ENCODE measurements at places on chromosomes 6 and 20.

GRCh38 chr6:34524499-34524898, 31.6 kb downstream of the SPDEF start:
- DNase-seq, result no peak

DNA sequence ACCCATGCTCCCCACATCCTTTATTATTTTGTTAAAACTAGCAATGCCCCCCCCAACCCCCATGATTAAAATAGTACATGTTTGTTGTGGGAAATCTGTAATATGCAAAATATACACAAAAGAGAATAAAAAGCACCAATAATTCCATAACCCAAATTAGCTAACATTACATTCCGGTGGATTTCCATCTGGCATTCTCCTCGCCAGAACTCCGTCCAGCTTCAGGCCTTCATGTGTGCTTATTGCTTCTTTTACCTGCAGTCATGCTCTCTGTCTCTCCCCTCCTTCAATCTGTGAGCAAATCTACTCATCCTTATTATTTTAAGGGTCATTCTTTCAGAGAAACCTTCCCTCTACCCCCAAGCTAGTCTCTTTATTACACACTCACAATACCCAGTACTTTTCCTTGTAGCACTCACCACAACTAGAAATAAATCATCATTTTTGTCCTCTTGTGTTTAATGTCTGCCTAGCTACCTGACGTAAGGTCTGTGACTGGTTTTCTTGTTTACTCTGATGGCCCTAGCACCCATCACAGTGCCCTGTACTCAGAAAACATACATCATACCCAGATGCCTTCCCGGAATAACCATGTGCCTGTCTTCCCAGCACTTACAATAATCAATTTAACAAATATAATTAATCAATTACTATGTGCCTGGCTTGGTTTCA, 25.6 kb upstream of the IER3 start:
- peak; percentile 50 for DNase-seq

DNA sequence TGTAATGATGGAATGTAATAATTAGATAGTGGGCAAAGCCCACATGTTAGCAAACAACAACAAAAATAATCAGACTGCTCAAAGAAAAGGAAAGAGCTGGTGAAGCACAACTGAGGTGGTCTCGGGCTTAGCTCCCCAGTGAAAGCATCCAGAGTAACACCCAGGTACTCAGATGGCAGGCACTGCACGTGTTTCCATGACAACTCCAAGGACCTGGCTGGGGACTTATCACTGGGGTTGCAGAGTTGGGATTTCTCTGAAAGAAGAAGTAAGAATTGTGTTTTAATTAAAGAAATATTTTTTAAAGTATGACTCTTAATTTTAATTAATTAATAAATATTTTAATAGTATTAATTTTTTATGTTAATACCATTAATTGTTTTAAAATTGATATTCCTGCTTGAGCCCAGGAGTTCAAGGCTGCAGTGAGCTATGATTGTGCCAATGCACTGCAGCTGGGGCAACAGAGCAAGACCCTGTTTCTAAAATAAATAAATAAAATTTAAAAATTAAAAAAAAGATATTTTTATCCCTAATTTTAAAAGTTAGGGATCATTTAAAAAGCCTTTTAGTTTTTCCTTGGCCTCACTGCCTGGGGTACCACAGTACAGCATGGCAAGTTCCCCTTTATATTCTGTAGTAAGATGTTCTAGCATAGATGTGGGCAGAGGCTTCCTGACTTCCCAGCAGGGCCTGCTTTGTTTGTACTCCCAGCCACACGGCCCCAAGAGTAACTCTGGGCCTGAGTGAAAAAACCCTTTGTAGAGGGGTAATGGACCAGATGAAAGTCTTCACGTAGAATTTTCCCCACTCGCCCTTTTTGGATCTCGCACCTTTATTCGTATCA, 42.2 kb upstream of the UST start:
- no peak for DNase-seq

DNA sequence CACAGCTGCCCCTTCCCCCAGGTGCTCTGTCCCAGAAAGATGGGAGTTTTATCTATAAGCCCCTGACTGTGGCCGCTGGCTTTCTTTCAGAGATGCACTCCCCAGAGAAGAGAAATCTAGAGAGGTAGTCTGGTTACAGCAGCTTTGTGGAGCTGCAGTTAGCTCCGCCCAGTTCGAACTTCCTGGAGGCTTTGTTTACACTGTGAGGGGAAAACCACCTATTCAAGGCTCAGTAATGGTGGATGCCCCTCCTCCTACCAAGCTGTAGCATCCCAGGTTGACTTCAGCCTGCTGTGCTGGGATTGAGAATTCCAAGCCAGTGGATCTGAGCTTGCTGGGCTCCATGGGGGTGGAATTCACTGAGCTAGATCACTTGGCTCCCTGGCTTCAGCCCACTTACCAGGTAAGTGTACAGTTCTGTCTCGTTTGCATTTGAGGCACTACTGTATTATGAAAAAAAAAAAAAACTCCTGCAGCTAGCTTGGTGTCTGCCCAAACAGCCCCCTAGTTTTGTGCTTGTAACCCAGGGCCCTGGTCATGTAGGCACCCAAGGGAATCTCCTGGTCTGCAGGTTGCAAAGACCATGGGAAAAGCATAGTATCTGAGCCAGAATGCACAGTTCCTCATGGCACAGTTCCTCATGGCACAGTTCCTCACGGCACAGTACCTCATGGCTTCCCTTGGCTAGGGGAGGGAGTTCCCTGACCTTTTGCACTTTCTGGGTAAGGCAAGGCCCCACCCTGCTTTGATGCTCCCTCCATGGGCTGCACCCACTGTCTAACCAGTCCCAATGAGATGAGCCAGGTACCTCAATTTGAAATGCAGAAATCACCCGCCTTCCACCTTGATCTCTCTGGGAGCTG, 275.0 kb downstream of the CENPW start:
- no peak for DNase-seq

GRCh38 chr6:96236471-96236870, 220.7 kb downstream of the FUT9 start:
- no peak for DNase-seq

- no peak for DNase-seq
These were observed 22.5 kb upstream of the OPN5 start for GRCh38 chr6:47759364-47759763.

DNA sequence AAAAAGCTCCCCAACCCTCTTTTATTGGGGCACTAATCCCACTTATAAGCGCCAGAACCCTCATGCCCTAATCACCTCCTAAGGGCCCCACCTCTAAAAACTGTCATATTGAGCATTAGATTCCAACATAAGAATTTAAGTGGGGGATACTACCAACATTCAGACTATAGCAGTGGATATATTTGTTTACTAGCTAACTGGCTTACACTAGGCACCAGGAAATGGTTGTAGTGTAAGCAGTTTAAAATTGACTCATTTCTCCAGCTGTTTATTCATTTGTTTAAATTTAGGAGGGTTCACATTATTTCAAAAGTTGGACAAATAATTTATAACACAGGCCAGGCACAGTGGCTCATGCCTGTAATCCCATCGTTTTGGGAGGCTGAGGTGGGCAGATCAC, 22.9 kb downstream of the MTO1 start:
- no peak for DNase-seq

DNA sequence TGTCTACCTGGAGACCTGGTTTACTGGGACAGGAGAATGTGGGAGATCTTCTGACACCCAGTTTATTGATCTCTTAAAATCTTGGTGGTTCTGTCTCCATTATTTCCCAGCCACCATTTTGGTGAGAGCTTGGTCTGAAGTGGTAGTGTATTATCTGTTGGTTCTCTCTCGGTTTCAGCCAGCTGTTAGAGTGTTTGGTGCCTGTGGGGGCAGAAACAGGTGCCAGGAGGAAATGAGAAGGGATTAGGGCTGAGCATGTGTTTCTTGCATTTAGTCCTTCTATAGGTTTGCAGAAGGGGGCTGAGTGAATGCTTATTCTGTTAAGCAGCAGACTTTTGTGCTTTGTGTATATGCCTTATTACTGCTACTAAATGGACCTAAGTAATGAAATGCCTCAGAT, 9.6 kb downstream of the JARID2 start:
- DNase-seq, result no peak

DNA sequence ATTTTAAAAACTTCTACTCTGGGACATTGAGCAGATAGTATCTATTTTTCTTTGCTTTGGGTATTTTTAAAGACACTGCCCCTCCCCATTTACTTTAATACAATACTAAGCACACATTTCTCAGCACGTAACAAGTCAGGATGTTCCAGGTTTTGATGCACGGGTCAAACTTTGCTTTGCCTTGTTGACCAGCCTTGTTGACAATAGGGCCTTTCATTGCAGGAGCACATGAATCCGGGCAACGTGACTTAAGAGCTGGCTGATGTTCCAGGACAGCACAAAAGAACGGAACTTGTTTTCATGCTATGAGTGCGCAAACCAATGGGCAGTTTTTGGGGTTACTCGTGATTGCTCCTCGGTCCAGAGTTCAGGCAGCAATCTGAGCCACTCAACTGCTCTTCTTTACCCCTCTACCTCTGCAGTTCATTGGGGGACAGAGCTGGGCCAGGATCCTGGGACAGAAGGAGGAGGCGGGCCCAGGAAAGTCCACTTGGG, 78.6 kb upstream of the SLC22A16 start:
- DNase-seq, result no peak

DNA sequence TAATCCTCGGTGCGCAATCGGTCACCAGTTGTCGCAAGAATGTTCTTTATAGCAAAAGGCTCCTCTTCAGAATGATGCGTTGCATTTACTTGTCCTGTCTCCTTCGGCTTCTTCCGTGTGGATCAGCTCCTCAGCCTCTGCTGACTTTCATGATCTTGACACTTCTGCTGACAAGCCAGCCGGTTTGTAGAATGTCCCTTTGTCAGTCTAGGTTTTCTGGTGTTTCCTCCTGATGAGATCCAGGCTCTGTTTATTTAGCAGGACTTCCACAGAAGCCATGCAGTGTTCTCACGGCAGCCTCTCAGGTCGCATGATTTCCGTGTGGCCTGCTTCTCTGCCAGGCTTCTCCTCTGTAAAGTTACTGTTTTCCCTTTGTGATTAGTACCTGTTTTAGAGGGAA, 66.9 kb downstream of the STX11 start:
- no peak for DNase-seq

Data from dermis microvascular lymphatic vessel endothelial cell (primary cell).